ENCODE measurements at places on chromosomes 7 and 10.

DNA sequence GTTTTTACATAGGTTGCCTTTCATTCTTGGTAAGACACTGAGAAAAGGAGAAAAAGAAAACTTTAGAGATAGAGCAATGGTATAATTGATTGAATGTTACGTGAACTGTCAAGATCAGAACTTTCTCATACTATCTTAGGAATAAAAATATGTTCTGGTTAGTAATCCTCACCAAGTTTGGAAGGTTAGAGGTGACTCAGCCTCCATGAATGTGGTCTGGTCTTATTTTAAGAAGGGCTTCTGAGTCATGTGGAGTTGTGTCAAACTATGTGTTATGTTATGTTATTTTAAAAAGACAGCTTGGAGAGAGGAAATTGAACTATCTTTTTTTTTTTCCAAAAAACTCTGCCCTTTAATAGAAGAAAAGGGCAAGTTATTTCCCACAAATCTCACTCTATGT lies 458.6 kb upstream of the KLF6 start:
- peak; percentile 52 for DNase-seq

DNA sequence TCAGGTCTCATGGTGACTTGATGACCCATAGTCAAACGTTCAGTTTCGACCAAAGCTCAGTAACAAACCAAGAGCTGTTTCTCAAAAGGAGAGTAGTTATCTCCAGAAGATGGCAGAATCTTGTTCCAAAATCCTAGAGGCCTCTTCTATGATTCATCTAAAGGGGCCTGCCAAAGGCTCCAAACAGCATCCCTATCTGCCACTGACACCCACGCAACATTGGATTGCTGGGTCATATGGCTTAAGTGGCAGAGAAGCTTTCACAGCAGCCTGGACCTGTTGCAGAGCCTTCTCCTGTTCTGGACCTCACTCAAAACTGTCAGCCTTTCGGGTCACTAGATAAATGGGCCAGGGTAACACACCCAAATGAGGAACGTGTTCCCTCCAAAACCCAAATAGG lies 54.0 kb upstream of the LRRC18 start:
- no peak for DNase-seq

DNA sequence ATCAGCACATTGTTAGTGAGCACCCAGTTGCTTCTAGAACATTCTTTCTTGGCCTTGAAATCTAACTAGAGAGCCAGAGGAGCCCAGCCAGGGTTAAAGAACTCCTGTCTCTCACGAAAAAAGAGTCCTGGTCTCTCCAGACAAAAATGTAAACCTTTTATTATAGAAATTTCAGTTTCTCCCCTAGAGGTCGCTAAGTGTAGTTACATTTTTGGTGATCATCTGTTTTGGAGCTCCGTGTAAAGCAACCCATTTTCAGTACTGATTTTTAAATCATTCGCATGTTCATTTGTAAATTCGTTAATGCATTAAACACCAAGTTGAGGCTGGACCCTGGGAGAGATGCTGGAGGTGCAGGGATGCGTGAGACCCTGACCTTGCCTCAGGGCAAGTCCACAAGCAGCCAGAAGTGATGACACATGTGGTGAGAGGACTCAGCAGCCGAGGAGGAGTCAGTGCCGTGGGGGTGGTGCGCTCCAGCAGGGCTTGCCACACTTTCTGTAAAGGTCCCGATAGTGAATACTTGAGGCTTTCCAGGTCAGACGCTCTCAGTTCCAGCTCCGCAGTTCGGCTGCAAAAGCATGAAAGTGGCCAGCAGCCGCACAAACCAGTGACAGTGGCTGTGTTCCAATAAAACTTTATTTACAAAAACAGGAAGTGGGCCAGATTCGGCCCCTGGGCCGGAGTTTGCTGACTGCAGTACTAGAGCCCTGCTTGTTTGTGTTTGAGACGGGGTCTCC lies 578.6 kb upstream of the FOXK1 start:
- DNase-seq: peak; percentile 14

GRCh38 chr10:72085864-72086465 lies 2.4 kb downstream of the SPOCK2 start:
- no peak for DNase-seq

DNA sequence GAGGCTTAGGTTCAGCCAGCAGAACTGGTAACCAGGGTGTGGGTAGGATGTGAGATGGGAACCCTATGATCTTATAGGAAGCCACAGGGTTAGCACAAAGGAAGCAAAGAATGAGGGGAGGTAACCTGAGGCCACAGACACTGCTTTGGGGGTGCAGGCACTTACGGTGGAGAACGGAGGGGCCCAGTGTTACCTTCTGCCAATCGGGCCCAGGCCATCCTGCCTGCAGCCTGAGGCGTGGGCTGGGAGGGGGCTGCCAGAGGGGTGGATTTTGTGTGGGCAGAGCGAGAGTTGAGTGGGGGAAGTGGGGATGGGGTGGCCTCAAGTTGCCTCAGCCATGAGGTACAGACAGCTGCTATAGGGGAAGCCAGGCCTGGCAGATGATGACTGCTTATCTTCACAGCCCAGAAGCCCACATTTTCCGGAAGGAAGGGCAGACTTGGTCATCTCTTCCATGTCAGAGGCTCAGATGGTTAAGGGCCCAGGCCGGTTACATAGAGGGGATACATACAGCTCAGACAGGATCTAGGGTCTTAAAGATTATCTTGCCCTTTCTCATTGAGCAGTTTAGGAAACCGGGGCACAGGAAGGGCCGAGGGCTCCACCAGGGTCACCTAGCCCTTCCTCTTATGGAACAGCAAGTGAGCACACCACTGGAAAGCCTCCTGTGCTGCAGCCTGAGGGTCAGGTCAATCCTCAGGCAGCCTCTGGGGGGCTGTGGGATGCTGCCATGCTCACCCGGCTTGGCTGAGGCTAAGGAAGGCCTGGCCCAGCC lies 24.4 kb upstream of the VSIR start:
- no peak for DNase-seq

- DNase-seq: no peak
Observed at GRCh38 chr10:59072038-59072437, 104.4 kb upstream of the PHYHIPL start.

GRCh38 chr10:36050763-36051499 lies 408.8 kb upstream of the FZD8 start:
- DNase-seq: no peak

- DNase-seq: no peak
Observed at GRCh38 chr10:62005281-62005680, 103.8 kb downstream of the ARID5B start.

- DNase-seq: peak; percentile 51
Observed at GRCh38 chr7:141359740-141360415, 191.3 kb upstream of the AGK start.

Measured in COLO829 (cell line).